NCI-H774 (cell line): ENCODE measurements at places on chromosomes 12 and 14.

- no peak for DNase-seq
Observed at GRCh38 chr12:58169826-58170225, 228.5 kb downstream of the ATP23 start.

DNA sequence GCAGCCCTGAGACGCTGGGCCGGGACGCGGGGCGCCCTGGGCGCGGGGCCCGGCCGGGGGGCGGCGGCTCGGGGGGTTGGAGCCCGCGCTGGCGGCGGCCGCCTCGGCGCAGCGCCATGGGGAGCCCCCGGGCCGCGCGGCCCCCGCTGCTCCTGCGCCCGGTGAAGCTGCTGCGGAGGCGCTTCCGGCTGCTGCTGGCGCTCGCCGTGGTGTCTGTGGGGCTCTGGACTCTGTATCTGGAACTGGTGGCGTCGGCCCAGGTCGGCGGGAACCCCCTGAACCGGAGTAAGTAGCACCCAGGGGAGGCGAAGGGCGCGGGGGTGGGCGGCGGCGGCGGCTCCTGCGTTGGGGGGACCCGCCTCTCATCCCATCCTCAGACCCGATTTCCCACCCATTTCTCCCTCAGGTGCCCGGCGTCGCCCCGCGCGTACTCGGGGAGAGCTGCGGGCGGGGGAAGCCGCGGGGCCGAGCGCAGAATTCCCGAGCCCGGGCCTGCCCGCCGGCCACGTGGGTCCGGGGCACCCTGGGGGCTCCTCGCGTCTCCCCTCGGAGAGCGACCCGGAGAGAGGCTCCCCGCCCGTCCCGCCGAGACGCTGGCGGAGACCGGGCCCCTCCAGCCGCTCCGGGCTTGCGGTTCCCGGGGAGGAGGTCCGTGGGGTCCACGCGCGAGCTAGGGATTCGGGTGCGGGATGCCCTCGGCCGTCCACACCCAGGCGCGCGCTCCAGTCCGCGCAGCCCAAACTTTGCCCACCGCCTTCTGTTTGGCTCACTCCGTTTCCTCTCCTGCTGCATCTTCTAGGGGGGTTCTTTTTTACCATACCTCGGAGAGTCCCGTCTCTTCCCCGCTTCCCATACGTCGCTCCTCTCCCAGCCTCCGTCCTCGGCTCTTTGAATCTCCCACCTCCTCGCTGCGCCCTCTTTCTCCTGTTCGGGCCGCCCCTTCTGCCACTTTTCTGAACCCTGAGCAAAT is 807 bp downstream of the B4GALNT3 start:
- no peak for DNase-seq

- DNase-seq, result no peak
Observed at GRCh38 chr12:77645966-77646598, 184.6 kb upstream of the NAV3 start.

DNA sequence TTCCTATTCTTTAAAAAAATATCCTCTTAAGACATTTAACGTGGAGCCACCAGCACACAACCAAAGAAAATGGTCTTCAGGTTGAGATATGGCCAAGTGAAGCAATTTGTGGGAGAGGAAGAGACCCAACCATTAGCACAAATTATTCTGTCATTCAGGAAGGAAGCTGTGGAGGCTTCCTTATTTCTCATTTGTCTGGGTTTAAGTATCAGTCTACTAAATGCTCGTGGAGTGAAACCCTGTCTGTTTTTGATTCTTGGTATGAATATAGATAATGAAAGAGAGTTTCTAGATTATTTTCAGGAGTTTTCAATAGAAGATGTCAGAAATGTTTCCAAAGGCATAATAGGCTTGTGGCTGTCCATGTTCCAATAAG is 125.1 kb downstream of the GPR65 start:
- DNase-seq, result no peak

DNA sequence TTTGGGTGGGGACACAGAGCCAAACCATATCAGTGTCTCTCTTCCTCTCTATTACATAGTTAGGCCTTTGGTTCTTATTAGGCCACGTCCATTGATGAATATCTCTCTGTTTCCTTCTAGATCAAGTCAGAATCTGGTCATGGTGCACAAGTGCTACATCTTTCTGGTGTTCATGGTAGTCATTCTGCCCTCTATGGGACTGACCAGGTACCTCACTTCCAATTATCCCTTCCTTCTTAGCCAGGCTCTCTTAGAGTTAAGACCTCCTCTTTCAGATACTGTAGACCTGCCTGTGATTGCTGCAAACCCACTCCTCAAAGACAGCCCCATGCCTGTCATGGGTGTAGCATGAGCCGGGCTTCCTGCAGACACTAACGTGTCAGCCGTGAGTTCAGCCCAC is 25.2 kb downstream of the NGB start:
- DNase-seq, result no peak

- no peak for DNase-seq
Observed at GRCh38 chr14:77007183-77007974, 21.1 kb downstream of the IRF2BPL start.

- DNase-seq, result no peak
Observed at GRCh38 chr14:77240336-77240915, 30.6 kb downstream of the NGB start.
